ENCODE measurements at places on chromosomes 7 and 10.

- no peak for DNase-seq
Observed at GRCh38 chr10:47408606-47409005, 24.5 kb upstream of the ZNF488 start.

GRCh38 chr7:114649689-114650088 lies 235.1 kb downstream of the FOXP2 start:
- DNase-seq: no peak

DNA sequence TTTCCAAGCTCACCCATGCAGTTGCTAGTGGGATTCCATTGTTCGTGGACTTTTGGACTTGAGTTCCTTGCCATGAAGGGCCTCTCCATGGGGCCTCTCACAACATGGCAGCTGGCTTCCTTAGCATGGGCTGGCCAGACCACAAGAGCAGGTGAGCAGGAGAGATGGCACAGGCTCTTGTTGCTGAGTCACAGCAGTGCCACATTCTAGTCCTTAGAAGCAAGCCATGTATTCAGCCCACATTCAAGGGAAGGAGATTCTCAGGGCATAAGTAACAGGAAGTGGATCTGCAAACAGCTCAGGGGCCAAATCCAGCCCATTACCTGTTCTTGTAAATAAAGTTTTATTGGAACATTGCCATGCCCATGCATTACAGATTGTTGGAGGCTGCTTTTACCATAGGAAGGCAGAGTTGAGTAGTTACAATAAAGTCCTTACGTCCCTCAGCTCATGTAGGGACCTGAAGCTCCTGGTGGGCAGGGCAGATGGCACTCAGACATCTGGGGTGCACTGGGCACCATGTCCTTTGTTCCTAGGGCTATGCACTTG lies 481.5 kb upstream of the FOXK1 start:
- no peak for DNase-seq

GRCh38 chr10:560314-560992 lies 129.0 kb downstream of the DIP2C start:
- no peak for DNase-seq

GRCh38 chr10:109480836-109481235 lies 442.5 kb downstream of the XPNPEP1 start:
- DNase-seq: no peak

- DNase-seq: no peak
Observed at GRCh38 chr10:129955601-129956285, 8.3 kb downstream of the EBF3 start.

- no peak for DNase-seq
Observed at GRCh38 chr7:158973941-158974785, 117.8 kb downstream of the DYNC2I1 start.

GRCh38 chr7:33705333-33705833 lies 200.0 kb upstream of the BMPER start:
- no peak for DNase-seq

GRCh38 chr10:60978287-60979115 lies 34.5 kb upstream of the RHOBTB1 start:
- peak; percentile 4 for DNase-seq
